ENCODE measurements at places on chromosomes 5 and 9.

DNA sequence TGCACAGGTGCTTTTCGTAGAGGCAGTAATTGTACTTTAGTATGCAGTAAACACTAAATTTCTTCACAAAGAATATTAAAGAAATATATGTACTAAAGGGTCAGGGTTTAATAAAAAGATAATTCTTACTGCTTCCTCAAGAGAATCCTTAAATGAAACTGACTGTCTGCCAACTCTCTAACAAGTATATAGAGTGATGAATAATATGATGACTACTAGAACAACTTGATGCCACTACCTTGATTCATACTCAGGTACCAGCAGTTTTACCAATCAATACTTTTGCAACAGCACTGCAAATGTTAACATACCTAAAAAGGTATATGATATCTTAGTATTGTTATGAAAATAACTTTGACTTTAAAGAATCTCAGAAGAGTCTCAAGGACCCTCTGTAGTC is 3.8 kb downstream of the YIPF5 start:
- DNase-seq: no peak

DNA sequence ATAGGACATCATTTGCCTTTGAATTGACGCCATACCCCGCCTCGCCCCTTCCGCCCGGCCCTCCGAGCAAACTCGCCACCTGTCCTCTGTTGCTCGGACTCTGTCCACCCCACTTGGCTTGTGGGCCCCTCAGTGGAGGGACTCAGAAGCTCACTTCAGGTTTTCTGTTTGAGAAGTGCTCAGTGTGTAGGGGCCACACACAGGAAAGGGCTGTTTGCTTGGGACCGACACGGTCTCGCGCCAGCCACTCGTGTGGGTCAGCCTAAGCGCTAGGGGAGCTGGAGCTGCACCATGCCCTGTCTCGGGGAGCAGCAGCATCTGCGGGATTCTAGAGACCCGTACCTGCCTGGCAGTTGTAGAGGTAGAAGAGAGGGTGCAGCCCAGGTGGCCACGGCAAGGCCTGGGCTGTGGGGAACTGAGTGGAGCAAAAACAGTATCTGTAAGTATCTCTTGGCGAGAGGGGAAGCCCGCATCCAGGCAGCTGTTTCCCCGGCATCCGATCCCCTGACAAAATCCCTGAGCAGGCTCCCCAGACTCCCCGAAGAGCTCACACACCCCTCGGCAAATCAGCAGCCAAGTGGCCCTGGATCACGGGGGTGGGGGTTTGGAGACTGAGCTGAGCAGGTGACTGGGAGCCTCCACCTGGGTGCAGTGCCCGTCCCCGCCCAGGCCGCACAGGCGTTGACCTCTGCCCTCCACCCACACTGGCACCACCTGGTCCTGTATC is 52.2 kb downstream of the COL5A1 start:
- DNase-seq: no peak

DNA sequence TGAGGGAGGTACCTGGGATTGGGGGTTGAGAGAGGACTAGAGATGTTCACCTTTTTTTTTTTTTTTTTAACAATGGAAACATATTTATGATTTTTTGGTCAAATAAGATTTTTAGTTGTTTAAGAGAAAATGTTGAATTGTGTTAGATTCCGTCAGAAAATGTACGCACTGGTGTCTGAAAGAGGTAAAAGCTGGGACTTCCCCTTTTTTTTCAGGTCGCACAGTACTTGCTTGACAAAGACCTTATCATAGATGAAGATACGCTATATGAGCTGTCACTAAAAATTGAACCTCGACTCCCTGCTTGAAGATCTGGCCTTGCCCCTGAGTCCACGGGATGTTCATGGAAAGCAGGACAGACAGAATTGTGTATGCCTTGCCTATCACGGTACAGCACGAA is 7.7 kb upstream of the CKMT2 start:
- no peak for DNase-seq

DNA sequence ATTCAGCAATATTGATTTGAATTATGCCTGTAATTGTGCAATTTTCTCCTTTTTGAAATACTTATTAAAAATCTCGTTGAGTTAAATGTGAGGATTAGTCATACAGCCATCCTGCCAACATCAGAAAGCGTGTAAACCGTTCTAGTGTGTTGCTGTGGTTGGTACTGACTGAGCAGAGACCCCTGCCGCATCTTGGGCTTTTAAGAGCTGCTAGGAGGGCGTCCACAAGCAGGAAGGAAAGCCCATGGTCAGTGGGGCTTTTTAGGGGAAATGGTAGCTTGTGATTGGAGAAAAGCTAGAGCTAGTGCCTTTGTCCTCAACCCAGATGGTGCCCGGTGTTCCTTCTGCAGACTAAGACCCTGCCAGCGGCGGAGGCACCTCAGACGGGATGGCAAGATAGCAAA is 1.3 kb downstream of the SDHA start:
- no peak for DNase-seq

- no peak for DNase-seq
Observed at GRCh38 chr9:133203506-133204075, 5.5 kb downstream of the OBP2B start.

- DNase-seq: no peak
Observed at GRCh38 chr9:17793713-17794622, 215.1 kb downstream of the SH3GL2 start.

DNA sequence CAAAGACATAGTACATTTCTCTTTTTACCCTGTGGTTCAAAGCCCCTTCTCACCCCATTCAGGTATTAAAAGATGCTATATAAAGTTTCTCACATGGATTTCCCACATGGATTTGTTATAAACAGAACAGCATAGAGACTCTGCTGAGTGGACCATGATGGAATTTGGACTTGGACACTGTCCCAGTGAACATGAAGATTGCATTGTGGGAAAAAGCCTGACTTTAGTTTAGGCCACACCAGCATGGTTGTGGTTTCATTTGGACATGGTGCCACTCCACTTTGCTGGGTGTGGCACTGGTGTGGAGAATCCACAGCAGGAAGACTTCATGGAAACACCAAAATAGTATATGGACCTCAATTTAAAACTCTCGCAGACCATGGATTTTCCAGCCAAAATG is 124.6 kb downstream of the ARHGAP26 start:
- DNase-seq: no peak

DNA sequence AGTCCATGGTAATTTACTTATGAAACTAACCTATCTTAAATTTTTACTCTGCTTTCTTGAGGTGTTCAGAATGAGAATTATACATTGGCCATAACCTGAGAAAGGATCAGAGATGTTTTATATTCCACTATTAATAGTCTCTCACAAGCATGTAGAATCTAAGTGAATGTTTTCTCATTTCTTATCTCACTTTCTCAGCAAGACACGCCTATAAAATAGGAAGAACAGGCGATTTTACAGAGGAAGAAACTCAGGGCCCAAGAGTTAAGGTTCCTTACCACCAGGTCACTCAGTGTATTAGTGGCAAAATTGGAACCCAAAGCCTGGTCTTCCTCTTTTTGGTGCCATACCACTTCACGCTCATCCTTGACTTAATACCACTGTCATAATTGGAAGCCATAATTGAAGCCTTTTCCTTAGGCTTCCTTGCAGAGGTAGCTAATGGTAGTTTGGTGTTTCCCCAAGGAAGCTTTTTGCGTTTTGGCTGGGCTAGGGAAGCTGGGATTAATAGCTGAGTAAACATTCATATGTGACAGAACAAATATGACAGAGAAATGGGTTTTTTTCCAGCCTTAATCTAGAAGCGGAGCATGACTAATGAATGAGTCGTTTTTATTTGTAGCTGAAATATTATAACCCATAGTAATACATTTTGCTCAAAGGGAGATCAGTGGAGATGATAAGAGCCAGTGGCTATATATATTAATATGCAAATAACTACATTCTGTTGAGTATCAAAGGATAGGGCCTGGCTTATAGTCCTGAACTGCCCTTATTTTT is 16.9 kb downstream of the HMGXB3 start:
- no peak for DNase-seq

GRCh38 chr5:76099286-76099702 is 16.1 kb downstream of the SV2C start:
- DNase-seq: no peak

DNA sequence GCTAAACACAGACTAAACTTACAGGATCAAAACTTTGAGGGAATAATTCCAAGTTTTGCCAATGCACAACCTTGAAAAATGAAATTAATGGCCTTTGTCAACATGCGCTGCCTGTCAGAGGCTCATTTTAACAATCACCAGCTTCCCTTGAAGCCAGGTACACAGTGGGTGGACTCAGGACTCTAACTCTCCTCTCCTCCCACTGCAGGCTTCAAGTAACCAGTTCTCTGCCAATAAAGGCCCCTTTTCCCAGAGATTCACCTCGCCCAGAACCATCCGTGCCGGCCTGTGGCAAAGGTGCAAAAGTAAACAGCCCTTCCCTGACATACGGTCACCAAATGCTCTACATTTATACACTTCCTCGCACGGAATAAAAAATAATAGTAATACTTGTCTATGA is 18.4 kb upstream of the FBP2 start:
- DNase-seq: no peak

- DNase-seq: no peak
Observed at GRCh38 chr9:109181284-109181683, 14.2 kb upstream of the FRRS1L start.

GRCh38 chr9:38263532-38263931 is 129.0 kb upstream of the ALDH1B1 start:
- no peak for DNase-seq

DNA sequence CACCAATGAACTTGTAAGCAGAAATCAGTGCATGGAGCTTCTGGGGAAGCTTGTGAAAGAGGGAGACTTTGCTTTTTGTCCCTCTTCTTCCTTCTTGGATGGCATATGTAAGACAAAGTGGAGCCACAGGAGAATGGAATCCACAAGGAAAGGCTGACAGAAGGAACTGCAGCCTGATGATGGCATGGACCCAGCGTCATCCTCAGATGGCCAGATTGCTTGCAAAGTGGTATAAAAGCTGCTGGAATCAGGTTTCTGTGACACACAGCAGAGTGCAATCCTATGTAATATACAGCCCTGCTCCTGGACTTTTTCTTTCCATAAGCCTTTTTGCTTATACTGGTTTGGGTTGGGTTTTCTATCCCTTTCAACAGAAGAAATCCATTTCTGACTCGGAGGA is 31.4 kb upstream of the SPARC start:
- DNase-seq: no peak

Data from NCI-H1436 treated with DMSO at 0.1 percent for 48 hours (cell line).